Upper lobe of left lung (tissue), 6 donors: ENCODE measurements at places on chromosomes 5 and 9. TPM values are rescaled to one million over a fixed set of nuclear protein-coding genes. Genes with fewer than 3 reads are reported as not detected.

Gene CTNND2
- total RNA-seq, result 4.3 TPM

- DNase-seq, result peak; percentile 36
Observed at GRCh38 chr5:52977264-52977897, 11.8 kb upstream of the ITGA2 start.

DNA sequence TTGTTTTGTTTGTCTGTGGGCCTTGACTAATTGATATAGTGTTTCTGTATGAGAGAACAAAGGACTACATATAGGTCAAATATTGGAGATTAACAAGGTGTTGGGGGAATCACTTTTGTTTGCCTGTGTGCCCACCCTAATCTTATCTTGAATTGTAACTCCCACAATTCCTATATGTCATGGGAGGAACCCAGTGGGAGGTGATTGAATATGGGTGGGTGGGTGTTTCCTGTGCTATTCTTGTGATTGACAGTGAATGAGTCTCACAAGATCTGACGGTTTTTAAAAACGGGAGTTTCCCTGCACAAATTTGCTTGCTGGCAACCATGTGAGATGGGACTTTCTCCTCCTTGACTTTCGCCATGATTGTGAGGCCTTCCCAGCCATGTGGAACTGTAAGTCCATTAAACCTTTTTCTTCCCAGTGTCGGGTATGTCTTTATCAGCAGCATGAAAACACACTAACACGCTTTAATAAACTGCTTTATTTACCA, 64.9 kb upstream of the HSPB3 start:
- no peak for DNase-seq

GRCh38 chr5:96930058-96930457, 5.8 kb upstream of the LNPEP start:
- no peak for DNase-seq

DNA sequence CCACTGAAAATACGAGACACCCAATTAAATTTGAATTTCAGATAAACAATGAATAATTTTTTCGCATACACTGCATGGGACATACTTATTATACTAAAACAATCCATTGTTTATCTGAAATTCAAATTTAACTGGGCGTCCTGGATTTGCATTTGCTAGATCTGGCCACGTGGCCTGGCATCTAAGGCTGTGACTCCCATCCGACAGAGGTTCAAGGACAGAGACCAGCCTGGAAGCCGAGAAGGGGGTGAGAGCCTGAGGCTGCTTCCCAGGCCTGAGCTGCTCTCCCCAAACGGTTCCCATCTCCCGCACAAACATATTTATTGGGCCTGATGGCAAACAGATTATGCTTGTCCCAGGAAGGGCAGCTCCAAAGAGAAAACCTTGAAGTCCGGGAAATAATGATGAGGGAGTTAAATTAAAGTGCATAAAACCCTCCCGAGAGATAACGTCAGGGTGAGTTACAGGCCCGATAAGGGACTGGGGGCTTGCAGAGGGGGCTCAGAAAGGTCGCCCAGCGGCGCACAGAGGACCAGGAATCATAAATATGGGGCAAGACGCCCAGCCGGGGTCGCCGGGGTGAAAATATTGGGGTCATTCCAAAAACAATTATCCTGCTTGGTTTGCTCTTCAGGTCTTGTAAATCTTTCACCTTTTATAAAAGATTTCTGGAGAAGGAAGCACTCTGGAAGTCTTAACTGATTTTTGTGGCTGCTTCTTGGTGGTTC, 163.7 kb downstream of the GAPVD1 start:
- DNase-seq, result no peak
